NCI-H82 (cell line): ENCODE measurements at places on chromosomes 5 and 9.

DNA sequence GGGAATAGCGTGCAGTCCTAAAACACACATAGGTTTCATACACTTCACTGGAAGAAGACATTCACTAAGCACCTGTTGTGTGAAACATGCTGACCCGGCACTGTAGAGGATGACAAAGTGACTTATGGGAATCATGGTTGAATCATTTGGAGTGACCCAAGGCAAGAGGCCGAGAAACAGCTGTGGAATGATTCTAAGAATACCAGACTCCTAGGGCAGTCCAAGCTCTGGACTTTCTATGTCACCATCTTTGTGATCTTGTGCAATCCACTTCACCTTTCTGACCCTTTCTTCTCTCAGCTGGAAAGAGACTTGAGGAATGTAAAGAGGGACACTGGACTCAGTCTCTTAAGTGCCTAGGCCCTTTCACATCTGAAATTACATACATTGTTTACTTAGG lies 13.1 kb downstream of the MSANTD3 start:
- DNase-seq: no peak

DNA sequence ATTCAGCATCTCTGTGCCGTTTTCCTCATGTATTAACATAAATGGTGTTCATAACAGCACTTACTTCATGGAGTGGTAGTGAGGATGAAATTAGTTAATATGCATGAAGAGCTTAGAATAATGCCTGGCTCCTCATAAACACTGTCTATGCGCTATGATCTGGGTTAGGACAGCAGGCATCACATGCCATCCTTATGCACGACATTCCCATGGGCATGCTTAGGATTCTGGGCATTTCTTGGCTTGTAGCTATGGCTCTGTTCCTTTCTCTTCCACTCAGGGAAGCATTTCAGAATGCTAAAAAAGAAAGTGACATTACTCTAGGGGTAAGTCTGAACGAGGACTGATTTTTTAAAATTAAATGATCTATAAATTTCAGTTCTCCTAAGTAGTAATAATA lies 349.8 kb downstream of the ARHGEF28 start:
- DNase-seq: no peak

- no peak for DNase-seq
Measured at GRCh38 chr9:19424176-19424779, 15.5 kb downstream of the ACER2 start.

DNA sequence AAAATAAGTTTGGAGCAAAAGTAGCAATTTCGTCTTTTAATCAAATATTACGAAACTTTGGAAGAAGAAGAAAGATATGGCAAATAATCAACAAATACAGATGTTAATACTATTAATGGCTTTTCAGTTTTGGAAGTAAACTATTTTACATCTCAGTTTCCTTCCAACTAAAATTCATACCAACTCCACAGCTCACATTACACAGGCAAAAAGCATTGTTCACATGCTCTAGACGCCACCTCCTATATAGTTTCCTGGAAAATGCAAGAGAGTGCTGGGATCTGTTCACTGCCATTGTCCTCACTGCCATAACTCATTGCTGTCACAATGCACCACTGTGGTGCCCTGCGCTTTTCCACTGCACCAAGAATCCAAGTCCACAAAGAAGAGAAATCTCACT lies 149.0 kb upstream of the FTMT start:
- peak; percentile 13 for DNase-seq

GRCh38 chr5:81517462-81517861 lies 123.5 kb upstream of the ACOT12 start:
- no peak for DNase-seq
